CD4-positive, alpha-beta T cell treated with Interleukin-1 beta for 1 hour (primary cell): ENCODE measurements at places on chromosomes 4 and X.

DNA sequence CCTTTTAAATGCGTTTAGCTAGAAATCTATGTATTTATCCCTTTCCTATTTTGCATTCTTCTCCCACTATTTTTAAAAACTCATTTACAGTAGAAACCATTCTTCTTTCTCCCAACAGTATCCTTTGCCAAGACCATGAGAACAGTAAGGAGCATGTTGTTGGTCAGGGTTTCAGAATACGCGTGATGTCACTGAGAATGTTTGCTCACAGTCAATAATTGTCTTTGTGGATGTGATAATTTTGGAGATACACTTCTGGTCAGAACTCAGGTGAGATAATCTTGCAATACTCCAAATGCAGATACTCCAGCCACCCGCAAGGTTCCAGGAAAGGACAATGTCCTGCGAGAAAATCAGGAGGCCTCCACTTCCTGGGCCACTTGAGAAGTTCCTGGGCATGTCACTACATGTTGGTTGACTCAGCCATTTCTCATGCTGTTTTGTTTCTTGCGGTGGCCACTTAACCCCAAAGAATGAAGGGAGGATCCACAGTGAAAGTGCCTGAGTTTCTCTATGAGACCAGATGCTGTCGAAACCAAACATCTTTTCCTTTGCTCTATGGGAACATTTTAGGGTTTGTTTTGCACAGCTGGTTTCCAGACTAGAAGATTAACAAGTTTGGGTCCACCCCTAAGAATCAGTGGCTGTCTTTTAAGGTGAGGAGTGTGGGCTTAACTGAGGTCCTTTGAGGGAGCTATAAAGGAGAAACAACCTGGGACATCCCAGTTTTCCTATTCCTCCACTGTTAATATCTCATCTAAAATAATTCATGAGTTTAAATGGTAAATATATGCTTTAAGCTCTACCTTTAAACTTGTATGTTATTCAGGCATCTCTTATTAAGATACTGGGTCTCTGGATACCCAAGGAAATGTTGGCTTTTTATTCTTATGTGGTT, 116.0 kb downstream of the SOWAHB start:
- DNase-seq = no peak

DNA sequence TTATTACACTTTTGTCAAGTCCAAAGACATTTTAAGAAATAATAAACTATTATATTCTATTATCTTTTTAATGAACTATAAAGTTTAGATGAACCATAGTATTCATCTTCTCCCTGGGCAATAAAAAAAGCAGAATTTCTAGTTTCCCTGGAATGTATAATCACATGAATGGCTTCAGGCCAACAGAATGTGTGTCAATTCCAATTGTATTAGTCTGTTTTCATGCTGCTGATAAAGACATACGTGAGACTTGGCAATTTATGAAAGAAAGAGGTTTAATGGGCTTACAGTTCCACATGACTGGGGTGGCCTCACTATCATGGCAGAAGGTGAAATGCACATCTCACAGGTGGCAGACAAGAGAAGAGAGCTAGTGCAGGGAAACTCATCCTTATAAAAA, 70.7 kb upstream of the ANXA10 start:
- no peak for DNase-seq

DNA sequence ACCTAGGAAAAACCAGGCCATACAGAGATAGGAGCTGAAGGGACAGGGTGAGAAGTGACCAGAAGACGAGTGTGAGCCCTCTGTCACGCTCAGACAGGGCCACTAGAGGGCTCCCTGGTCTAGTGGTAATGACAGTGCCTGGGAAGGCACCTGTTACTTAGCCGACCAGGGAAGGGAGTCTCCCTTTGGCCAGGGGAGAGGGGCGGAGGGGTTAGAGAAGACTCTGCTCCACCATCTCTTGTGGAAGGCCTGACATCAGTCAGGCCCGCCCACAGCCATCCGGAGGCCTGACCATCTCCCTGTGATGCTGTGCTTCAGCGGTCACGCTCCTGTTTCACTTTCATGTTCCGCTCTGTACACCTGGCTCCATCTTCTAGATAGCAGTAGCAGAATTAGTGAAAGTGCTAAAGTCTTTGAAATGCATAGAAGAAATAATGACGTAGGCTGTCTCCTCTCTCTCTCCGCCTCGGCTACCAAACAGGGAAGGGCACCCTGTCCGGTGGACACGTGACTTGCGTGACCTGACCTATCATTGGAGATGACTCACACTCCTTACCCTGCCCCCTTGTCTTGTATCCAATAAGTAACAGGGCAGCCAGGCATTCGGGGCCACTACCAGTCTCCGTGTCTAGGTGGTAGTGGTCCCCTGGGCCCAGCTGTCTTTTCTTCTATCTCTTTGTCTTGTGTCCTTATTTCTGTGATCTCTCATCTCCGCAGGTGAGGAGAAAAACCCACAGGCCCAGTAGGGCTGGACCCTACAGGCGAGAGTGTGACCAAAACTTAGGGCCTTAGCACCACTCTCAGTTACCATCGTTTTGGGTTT, 26.7 kb downstream of the HTT-AS start:
- peak; percentile 92 for DNase-seq

- no peak for DNase-seq
These were observed 55.0 kb downstream of the SLC34A2 start for GRCh38 chr4:25710637-25711036.

DNA sequence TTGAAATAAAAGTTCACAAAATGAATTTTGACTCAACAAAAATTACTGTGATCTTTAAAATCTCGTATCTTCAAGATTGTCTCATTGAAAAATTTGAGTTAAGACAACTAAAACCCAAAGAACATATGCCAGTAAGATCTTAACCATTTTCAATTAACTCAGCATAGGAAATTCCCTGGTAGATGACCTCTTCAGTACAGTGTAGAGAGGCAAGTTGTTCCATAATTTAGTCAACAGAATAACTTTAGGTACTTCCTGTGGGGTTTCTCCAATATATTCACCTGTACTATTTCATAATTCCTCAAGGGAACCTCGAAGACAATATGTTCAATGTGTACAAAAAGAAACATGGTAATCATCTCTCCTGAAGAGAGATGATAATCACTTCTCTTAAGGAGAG, 145.3 kb downstream of the COL25A1 start:
- no peak for DNase-seq

GRCh38 chr4:89998469-89999011, 103.9 kb downstream of the MMRN1 start:
- DNase-seq = no peak

- DNase-seq = no peak
These were observed 104.8 kb upstream of the CASK start for GRCh38 chrX:42028109-42028508.

GRCh38 chrX:17390419-17390850, 15.4 kb downstream of the NHS start:
- no peak for DNase-seq

- no peak for DNase-seq
These were observed 29.7 kb downstream of the SYNPO2 start for GRCh38 chr4:118918388-118918787.

DNA sequence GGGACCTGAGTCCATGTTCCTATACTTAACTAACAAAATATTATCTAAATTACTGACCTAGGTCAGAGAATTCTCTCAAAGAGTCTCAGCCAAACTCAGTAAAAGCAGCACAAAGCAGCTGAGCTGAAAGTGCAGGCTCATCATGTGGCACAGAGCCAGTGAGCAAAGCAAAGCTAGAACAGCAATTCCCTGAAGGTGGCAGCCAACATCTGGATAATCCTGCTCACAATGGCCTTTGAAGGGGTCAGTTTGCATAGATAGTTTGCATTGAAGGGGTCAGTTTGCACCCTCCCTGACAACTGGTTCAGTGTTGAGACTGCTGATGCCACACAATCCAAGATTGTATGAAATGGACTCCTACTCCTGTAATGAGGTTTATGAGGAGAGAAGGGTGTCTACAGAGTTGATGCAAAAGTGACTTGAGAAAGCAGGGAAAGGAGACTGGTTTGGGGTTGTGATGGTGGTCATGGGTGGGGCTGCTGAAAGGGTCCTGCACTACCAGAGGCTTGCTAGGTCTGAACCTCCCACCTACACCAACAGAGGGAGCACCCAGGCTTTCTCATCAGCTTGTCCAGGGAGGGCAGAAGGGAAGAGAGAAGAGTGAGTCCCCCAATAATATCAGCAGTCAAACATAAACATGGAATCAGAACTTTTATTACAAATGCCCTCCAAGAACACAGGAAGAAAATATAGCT, 39.7 kb downstream of the TRIM61 start:
- no peak for DNase-seq

DNA sequence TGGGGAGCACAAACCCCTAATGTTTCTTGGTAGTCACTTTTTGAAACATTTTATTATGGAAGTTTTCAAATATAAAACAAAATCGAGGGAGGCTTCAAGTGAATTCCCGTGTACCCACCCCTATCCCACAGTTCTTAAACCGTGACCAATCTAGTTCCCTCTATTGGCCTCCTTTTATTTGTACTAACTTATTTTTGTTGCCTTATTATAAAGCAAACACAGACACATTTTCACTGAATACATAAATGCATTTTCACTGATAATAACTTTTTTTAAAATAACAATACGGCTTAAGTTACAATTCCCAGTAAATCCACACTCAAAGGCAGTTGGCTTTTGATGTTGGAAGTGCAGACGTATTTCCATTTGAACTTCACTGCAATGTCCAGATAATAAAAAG, 9.3 kb downstream of the HMX1 start:
- no peak for DNase-seq

- no peak for DNase-seq
These were observed 45.9 kb upstream of the GPC4 start for GRCh38 chrX:133461231-133461630.

DNA sequence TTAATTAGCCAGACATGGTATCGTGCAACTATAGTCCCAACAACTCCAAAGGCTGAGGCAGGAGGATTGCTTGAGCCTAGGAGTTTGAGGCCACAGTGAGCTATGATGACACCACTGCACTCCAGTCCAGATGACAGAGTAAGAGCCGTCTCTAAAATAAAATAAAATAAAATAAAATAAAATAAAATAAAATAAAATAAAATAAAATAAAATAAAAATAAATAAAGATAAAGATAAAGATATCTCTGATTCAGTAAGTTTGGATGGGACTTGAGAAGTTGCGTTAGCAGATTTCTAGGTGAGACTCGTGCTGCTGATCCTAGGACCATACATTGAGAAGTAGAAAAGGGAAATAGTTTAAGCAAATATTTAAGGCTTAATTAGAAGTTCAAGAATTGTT, 254.8 kb upstream of the FAM241A start:
- no peak for DNase-seq

DNA sequence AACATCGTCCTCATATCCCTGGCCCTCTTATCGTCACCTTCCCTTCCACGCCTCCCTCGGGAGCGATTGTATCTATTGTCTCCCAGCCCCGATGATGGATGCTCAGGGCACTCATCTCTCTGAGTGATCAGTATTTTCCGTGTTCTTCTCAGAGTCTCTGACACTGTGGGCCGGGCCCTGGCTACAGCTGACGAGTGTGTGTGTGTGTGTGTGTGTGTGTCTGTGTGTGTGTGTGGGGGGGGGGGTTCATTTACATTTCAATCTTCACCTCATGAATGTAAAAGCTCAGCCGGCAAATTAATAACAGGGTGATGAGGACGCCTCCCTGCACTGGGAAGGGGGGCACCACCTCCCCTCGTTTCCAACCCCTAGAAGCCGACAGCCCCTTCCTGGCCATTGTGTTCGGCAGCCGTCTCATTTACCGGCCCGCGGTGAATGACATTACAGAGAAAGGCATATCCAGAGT, 159.5 kb downstream of the SHOX start:
- DNase-seq = no peak

GRCh38 chr4:40316782-40317635, 18.1 kb upstream of the CHRNA9 start:
- peak; percentile 87 for DNase-seq

DNA sequence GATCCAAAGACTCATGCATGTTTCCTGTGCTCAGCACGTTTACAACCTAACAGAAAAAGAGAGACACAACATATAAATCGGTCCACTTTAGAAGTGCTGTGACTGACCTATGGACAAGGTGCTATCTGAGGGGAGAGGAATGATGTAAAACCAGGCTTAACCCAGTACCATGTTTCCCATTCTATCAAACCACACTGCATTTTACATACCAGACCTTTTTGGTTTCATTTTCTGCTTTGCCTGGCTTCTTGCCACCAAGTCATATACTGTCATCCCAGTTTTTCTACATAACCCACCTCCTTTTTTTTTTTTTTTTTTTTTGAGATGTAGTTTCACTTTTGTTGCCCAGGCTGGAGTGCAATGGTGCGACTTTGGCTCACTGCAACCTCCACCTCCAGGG, 82.2 kb downstream of the KLF8 start:
- DNase-seq = no peak

DNA sequence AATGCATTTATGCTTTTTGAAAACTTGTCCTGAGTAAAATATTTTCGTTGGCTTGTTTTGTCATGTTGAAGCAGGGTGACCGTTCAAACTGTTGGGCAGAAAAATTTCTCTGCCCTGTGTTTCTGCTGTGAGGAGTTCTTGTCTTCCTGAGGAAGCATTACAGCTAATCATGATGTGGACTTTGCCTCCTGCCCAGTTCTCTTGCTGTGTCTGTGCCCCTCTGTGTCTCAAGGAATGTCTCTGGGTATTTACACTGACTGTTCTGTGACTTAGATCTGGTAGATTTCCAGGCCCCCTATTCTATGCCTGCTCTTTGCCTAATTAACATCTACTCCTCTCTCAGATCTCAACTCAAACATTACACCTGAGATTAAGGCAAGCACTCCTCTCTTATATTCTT, 30.4 kb upstream of the RPL34 start:
- no peak for DNase-seq

GRCh38 chr4:46432923-46433322, 43.0 kb upstream of the GABRA2 start:
- no peak for DNase-seq

DNA sequence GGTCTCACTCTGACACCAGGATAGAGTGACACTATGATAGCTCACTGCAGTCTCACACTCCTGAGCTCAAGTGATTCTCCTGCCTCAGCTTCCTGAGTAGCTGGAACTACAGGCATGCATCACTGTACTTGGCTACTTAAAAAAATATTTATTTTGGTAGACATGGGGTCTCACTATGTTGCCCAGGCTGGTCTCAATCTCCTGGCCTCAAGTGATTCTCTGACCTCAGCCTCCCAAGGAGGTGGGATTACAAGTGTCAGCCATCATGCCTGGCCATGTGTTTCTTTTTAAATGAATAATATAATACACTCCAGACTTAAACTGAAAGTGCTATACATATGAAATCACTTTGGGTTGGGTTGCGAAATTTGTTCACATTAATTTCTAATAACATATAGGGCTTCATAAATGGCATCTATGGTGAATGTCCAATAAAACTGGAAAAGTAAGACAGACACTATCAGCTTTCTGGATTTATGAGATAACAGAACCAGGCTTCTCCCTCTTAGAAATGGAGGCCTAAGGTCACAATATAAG, 48.0 kb downstream of the SEC24D start:
- DNase-seq = no peak

- peak; percentile 3 for DNase-seq
These were observed 70.0 kb downstream of the MGST2 start for GRCh38 chr4:139735381-139736273.

- no peak for DNase-seq
These were observed 2.8 kb downstream of the EREG start for GRCh38 chr4:74367656-74368290.
